ENCODE measurements at places on chromosomes 16 and 17. TPM values are rescaled to one million over a fixed set of nuclear protein-coding genes. Genes with fewer than 3 reads are reported as not detected.

ABCA6 gene
- total RNA-seq = 29.2 TPM

VMO1 gene
- 0.50 TPM for total RNA-seq

NQO1 gene
- 14.3 TPM for total RNA-seq

CACNG4 gene
- 0.09 TPM for total RNA-seq

AGRP gene
- not detected for total RNA-seq

CCDC200 gene
- not detected for total RNA-seq

EVPLL gene
- not detected for total RNA-seq

CMTM2 gene
- not detected for total RNA-seq

PIMREG gene
- 0.90 TPM for total RNA-seq

CRYBA1 gene
- not detected for total RNA-seq

TBC1D28 gene
- not detected for total RNA-seq

GRCh38 chr17:71548540-71549190 is 572.2 kb upstream of the SOX9 start:
- no peak for DNase-seq

GRCh38 chr17:82241926-82242697 is 13.3 kb downstream of the SLC16A3 start:
- DNase-seq = no peak

GRCh38 chr16:53913099-53913870 is 209.3 kb downstream of the FTO start:
- peak; percentile 59 for DNase-seq

DNA sequence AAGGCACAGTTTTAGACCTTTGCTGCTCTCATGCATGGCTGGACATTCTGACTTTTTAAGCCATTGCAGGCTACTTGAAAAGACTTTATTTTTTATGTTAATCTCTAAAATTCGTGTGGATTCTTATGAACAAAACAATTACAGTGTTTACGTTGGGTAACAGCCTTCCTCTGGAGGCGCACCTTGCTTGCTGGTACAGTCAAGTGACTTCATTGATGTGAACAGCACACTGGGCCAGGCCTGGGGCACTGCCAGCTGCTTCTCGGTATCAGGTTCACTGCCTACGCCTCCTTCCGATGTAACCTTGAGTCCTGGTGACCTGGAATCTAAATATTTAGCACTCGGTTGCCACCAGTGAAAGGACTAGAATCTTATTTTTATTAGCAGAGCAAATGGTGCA is 27.8 kb downstream of the MARCHF10 start:
- DNase-seq = peak; percentile 30

DNA sequence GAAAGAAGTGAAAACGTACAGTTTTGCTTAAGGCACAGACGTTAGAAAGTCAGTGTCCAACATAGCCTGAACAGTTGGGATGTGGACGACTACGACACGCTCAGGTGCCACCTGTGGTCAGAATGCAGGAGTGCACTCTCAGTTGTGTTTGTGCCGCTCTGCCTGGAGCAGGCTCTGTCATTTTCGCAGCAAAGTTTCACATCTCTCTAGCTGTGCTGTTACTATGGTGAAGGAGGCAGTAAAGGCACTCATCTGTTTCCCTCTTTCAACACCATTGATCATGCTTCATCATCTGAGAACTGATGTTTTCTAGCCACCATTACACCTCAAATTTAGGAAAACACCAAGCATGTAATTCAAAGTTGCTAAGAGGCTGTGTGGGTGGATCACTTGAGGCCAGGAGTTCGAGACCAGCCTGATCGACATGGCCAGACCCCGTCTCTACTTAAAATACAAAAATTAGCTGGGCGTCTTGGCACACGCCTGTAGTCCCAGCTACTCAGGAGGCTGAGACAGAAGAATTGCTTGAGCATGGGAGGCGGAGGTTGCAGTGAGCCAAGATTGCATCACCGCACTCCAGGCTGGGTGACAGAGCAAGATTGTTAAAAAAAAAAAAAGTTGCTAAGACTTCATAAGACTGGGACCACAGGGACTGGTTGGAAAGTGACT is 44.9 kb upstream of the DNAJA2 start:
- no peak for DNase-seq

DNA sequence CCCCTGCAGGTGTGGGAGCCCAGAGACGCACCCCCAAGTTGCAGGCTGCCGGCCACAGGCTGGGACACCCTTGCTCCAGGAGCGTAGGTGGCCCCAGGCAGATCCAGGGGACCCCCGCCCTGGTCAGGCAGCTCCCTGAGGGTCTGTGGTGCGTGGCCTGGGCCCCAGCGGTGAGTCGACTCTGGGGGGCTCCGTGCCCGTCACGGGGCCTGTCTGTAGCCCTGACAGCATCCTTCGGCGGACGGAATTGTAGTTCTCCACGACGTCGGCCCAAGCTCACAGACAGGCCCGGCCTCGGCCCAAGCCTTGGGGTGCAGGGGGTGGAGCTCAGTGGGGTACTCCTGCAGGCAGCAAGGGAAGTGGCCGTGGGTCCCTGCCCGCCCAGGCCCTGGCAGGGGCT is 82.9 kb downstream of the LMF1 start:
- DNase-seq = no peak

DNA sequence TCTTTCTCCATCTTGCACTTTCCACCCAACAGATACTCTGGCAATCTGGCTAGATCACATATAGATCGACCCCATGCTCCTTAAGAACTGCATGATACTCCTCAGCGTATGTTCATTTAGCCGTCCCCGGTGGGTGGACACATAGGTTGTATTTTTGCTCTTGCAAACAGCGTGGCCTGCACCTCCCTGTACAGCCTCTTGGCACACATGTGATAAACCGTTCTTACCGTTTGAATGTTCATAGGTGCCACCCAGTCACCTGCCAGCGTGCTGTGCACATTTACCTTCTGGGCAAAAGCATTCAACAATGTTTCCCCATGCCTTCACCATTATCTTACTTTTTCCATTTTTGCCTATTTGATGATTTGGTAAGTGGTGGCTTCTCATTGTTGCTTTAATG is 6.2 kb downstream of the TNP2 start:
- no peak for DNase-seq

DNA sequence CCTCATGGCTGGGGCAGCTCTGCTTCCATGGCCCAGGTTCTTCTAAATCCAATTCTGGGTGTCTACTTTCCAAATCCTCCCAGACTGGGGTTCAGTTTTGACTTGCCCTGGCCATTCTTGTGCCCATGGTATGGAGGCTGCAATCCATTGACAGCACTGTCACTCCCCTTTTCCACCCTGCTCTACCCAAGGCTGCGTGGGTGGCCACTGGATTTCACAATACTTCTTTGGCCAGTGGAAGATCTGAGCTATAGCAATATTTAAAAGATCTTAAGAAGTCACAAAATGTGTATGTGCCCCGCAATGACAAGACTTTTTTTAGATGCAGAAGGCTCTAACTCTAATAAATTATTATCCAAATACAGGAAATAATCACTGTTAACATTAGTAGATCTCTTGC is 329.4 kb upstream of the CCL2 start:
- no peak for DNase-seq

DNA sequence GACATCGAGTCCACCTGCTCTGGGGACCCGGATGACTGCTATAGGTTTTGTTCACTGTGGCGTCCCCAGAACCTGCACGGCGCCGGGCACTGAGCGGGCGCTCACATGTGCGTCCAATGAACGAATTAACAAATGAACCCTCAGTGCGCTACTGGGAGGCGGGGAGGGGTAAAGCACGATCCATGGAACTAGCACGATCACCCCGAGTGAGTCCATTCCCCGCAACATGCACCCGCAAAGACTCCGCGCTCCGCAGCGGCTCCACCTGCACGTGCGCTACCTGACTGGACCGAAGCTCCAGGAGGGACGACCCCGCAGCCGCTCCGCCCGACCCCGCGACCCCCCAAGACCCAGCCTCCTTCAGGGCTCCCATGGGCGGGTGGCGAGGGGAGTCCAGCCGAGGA is 491 bp downstream of the TRAP1 start:
- no peak for DNase-seq

DNA sequence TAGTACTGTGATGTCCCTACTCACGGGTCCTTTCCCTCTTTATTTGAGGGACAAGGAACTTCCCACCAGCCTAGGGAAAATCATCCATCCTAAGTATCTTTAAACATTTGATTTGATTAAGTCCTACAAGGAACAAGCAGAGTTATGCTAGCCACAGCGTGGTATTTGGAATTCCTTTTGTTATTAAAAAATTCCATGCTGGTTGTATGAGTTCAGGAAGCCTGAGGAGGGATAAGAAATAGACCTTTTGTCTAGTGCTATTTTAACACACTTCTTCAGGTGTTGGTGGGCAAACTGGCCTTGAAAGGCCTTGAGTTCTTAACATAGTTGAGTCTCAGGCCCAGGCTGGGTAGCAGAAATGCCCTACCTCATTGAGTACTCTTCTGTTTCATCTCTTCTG is 105.4 kb upstream of the TBX2 start:
- no peak for DNase-seq

GRCh38 chr17:77696151-77696720 is 262.3 kb upstream of the TNRC6C start:
- no peak for DNase-seq

DNA sequence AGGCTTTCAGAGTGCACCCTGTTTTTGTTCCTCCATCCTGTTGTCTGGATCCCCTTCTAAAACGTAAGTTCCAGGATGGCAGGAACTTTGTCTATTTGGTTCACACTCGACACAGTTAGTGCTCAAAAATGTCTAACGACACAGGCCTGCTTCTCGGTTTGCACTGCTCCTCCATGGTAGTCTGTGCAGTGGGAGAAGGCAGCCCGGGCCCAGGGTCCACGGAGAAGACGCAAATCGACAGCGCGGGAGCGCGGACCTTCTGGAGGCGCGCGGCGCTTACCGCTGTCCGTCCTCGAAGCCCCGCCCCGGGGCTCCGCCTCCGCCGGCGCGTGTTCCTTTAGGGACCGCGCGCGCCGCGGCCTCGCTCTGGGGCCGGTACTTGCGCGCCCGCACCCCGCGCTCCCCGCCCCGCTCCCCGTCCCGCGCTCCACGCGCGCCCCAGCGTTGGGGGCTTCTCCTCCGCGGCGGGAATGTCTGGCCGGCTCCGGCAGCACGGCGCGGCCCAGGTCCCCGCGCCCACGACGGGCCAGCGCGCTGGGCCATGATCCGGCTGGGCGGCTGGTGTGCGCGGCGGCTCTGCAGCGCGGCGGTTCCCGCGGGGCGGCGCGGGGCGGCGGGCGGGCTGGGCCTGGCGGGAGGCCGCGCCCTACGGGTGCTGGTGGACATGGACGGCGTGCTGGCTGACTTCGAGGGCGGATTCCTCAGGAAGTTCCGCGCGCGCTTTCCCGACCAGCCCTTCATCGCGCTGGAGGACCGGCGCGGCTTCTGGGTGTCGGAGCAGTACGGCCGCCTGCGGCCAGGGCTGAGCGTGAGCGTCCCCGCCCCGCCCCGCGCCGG is at the start of gene NT5M:
Gene NT5M (plus strand): TSS at position 364 of the 837 bp plus-strand sequence. CDS start 178 bp downstream, at position 542.
- DNase-seq = peak; percentile 78

- DNase-seq = no peak
These were observed 14.6 kb downstream of the ADGRG5 start for GRCh38 chr16:57556941-57557541.

DNA sequence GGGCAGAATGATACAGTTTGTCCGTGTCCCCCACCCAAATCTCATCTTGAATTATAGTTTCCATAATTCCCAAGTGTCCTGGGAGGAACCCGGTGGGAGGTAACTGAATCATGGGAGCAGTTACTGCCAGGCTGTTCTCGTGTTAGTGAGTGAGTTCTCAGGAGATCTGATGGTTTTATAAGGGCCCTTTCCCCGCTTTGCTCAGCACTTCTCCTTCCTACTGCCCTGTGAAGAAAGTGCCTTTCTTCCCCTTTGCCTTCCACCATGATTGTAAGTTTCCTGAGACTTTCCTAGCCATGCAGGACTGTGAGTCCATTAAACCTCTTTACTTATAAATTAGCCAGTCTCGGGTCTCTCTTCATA is 28.9 kb upstream of the SEC14L1 start:
- DNase-seq = no peak

DNA sequence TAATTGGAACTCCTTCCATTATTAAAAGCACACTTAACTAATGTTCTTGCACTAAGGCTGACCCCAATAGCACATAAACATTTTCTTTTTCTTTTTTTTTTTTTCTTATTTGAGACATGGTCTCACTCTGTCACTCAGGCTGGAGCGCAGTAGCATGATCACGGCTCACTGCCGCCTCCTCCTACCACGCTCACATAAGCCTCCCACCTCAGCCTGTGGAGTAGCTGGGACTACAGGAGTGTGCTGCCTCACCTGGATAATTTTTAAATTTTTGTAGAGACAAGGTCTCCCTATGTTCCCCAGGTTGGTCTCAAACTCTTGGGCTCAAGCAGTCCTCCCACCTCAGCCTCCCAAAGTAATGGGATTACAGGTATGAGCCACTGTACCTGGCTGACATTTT is 1.2 kb upstream of the ZNF652 start:
- DNase-seq = no peak

GRCh38 chr16:59878479-59878878 is 1144.4 kb upstream of the GOT2 start:
- no peak for DNase-seq

GRCh38 chr16:12794486-12795387 is 8.9 kb downstream of the CPPED1 start:
- DNase-seq = peak; percentile 57

- no peak for DNase-seq
These were observed 476.4 kb downstream of the MAF start for GRCh38 chr16:79124016-79124756.

- peak; percentile 99 for DNase-seq
These were observed 447 bp upstream of the SEC14L1 start for GRCh38 chr17:77140166-77140877.

GRCh38 chr16:58970775-58971174 is 236.7 kb upstream of the GOT2 start:
- no peak for DNase-seq

Data from heart right ventricle (tissue), 16 donors.